Activated CD4-positive, alpha-beta T cell treated with anti-CD3 and anti-CD28 coated beads, Interleukin-2, Interleukin-6, amounts not matched to agents 100 ng/mL and 50 ng/mL, durations not matched to agents 16 hours and 8 hours (primary cell): ENCODE measurements at places on chromosomes 16 and 17.

DNA sequence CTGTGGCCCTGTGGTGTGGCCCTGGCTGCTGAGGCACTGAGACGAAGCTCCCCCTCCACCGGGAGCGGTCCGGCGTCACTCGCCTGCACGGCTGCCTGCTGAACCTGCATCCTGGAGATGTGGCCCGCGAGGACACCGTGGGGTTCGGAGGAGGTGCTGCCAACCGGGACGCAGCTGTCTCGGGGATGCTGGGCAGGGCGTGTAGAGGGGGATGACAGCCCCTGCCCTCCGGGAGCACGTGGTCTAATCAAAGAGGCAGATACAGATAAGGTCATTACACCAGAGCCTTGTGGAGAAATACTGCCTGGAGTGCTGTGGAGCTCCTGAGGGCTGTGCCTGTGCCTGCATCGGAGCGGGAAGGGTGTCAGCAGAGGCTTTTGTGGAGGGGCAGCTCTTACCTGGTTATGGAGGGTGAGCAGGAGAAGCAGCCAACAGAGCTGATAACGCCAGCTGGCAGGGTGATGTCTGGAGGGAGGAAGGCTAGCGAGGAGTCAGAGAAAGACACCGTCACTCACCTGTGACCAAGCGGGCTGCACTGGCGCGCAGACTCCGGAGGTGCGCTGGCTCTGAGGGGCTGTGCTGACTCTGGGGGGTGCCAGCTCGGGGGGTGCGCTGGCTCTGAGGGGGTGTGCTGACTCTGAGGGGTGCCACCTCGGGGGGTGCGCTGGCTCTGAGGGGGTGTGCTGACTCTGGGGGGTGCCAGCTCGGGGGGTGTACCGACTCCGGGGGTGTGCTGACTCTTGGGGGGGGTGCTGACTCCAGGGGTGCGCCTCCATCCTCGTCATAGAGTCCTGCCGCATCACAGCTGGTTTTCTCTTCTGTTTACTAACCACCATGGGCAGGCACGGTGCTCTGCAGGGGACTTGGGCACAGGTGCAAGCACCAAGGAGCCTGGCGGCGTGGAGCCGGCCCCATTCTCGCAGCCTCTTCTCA is 104.7 kb upstream of the CHMP6 start:
- DNase-seq: no peak

- DNase-seq: no peak
Observed at GRCh38 chr16:66899945-66900710, 18.6 kb downstream of the CDH16 start.

DNA sequence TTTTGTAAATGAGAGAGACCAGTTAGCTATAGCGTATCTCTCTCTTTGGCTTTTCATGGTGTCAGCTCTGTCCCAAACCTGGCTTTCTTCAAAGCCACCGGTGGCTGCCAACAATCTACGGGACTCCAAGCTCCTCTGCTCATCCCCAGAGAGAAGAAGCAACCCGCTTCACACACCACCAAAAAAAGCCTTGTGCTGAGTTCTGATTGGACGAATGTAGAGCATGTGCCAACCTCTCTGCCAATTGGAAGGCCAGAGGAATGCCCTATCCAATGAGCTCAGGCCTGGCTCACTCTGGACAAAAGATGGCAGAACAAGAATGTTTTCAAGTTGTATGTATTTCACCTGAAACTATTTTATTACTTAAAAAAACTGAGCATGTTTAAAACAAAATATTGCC is 202.4 kb downstream of the C16orf95 start:
- no peak for DNase-seq

DNA sequence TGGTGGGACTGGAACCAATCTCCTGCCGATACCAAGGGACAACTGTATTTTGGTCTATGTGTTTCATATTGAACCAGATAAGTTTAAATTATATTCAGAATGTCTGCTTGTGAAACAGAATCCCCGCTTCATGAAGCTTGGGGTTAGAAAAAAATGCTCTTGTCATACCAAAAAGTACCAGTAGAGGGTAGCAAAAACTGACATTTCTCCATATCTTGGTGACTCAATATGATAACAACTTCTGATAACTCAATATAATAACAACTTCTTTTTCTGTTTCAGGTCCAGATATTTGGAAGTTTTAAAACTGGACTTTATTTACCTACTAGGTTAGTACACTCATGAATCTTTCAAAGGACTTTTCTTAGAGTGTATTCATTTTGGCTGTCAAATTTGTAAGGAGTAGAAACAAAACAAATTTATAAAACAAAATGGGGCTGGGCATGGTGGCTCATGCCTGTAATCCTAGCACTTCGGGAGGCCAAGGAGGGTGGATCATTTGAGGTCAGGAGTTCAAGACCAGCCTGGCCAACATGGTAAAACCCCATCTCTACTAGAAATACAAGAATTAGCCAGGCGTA is 52.3 kb upstream of the ADCY7 start:
- DNase-seq: peak; percentile 69

- DNase-seq: no peak
Observed at GRCh38 chr17:5557990-5558389, 26.3 kb downstream of the NLRP1 start.

DNA sequence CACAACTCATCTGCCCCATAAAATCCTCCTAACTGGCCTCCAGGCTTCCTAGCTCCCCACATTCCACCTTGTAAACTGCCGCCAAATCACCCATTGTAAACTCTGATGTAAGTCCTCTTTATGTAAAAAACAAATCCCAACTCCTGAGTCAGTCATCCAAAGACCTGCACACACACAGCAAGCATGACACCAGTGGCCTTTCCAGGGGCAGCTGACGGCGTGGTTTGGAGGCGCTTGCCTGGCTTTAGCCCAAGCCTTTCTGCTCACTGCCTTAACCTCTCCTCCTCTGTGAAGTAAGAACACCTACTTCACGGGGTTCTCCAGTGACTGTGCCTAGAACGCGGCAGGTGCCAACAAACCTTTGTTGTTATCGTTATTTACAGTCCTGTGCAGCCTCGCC is 14.0 kb downstream of the UBE2O start:
- no peak for DNase-seq

GRCh38 chr17:19415806-19416775 is 5.1 kb downstream of the RNF112 start:
- DNase-seq: no peak

DNA sequence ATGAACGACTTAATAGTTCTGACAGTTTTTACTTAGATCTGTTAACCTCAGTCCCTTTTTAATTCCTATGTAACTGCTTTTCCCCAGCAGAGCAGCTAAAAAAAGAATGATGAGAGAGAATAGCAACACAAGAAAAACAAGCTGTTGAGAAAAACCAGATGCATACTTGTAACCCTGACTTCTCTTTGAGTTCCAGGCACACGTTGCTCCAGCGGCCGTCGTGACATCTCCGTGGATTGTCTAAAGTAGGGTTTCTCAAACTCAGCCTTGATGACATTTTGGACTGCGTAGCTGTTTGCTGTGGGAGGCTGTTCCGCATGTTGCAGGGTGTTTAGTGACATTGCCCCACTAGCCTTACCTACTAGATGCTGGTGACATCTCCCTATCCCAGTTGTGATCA is 324.0 kb downstream of the SNX29 start:
- DNase-seq: no peak

DNA sequence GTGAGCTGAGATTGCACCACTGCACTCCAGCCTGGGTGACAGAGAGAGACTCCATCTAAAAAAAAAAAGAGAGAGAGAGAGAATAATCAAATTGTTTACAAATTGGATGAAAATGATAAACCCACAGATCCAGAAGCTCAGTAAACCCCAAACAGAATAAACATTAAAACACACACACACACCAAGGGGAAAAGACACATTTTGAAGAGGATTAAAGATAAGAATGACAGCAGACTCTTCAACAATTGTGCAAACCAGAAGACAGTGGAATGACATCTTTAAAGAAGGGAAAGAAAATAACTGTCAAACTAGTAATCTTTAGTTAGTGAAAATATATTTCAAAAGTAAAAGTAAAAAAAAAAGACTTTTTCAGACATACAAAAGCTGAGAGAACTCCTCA is 64.4 kb upstream of the RPL38 start:
- DNase-seq: no peak

GRCh38 chr17:57269052-57269451 is 12.7 kb downstream of the MSI2 start:
- no peak for DNase-seq

GRCh38 chr17:13405807-13406206 is 195.9 kb downstream of the HS3ST3A1 start:
- DNase-seq: no peak

- no peak for DNase-seq
Observed at GRCh38 chr17:27530764-27531391, 74.6 kb downstream of the KSR1 start.

DNA sequence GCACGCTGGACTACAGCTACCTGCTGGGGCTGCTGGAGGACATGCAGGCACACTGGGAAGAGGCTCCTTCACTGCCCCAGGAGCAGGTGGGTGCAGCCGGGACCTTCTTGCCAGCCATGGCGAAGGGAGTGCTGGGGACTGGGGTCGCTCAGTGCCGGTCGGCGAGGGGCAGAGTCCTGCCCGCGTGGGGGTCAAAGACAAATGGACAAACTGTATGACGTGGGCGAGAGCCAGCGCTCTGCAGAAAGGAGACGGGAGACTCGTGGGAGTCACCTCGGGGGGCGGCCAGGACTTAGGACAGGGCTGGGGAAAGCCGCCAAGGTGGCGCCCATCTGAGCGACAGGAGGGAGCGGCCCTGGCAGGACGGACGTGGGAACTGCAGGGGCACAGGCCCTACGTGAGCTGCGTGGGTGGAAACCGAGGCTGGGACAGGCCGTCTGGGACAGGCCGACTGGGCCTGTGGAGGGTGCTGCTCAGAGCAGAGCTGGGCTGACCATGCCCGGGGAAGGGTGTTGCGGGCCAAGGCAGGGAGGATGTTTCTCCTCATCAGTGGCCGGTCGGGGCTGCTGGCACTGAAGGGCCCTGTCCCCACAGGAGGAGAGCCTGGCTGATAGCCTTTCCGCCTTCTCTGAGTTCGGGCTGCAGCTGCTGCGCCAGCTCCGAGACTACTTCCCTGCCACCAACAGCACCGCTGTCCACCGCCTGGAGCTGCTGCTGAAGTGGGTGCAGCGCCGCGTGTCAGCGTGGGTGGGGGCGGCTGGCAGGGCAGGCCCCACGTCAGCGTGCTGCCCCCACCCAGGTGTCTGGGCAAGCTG is 8.0 kb downstream of the TSR3 start:
- no peak for DNase-seq

GRCh38 chr16:80027007-80027965 is 426.7 kb upstream of the MAF start:
- peak; percentile 82 for DNase-seq

DNA sequence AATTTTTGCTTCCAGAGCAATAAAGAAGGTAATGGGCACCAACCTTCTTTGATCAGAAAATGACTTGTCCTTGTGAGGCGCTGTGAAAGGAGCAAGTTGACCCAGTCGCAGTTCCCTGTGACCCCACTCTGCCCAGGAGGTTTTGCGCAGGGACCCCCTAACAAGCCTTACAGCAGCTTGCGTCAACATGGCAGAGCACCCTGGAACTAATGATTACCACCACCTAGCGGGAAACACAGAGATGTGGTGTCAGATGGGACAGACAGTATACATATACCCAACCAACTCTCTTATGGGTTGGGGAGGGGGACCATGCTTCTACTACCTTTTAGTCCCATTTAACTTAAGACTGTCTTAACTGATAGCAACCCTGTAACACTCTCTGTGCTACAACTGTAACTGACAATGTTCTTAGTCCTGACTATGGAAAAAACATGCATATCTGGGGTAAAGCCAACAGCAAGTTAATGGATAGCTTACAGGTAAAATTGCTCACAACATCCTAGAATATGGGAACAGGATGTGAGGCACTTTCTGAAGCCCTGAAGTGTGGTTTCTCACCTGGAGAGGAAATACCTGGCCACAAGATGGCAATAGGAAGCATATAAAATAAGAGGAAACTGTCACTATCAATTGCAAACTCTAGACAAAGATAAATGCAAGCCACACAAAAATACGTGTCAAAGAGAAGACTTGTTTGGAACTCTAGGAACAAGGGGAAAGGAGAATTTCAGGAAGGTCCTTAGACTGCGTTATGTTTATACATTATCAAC is 3.0 kb downstream of the KARS1 start:
- DNase-seq: no peak

- peak; percentile 39 for DNase-seq
Observed at GRCh38 chr16:68236137-68236825, 354 bp upstream of the ESRP2 start.

- no peak for DNase-seq
Observed at GRCh38 chr17:82965371-82965770, 114.0 kb upstream of the METRNL start.

- DNase-seq: no peak
Observed at GRCh38 chr16:26981266-26981938, 85.3 kb upstream of the C16orf82 start.

GRCh38 chr17:57370037-57370581 is 113.8 kb downstream of the MSI2 start:
- no peak for DNase-seq

GRCh38 chr17:61928101-61928436 is 287 bp upstream of the INTS2 start:
- no peak for DNase-seq

- DNase-seq: no peak
Observed at GRCh38 chr16:9311303-9311954, 220.0 kb downstream of the HAPSTR1 start.

- no peak for DNase-seq
Observed at GRCh38 chr16:70702624-70703023, 16.8 kb upstream of the MTSS2 start.

DNA sequence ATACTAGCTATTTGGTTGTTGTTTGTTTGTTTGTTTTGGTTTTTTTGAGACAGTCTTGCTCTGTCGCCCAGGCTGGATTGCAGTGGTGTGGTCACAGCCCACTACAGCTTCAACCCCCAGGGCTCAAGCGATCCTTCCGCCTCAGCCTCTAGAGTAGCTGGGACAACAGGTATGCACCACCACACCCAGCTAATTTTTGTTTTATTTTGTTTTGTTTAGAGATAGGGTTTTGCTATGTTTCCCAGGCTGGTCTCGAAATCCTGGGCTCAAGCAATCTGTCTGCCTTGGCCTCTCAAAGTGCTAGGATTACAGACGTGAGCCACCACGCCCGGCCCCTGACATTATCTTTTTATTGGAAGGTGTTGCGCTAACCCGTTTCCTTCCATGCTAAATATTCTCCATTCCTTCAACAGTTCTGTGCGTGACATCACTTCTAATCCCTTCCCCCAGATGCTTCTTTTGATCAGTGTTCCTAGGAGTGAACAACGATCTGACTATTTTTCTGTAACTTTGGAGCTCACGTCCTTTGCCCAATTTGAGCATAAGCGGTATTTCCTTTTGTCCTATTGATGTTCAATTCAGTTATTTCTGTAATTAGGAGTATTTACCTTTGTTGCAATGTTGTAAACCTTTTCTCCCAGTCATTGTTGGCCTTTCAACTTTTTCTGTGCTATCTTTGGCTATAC is 30.2 kb upstream of the EMP2 start:
- DNase-seq: no peak

DNA sequence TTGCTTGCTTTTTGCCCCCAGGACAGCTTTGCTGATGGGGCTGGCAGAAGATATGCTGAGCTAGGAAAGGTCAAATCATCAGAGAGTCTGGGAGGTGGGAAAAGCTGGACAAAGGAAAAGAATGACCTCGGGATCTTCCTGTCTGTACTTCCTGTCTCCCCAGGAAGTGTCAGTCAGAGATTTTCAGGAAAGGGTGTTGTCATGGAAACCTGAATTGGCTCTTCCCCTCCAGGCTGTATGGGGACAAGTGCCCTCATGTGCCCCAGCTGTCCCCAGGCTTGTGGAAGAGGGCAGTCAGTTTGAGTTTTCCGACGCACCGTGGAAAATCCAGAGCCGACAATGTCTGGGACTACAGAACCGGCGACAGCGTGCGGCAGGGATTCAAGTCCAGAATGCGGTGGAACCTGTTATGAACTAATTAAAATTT is 122.7 kb upstream of the ZFHX3 start:
- DNase-seq: no peak

GRCh38 chr17:33169580-33170285 is 123.4 kb downstream of the ASIC2 start:
- DNase-seq: no peak

- no peak for DNase-seq
Observed at GRCh38 chr17:72465191-72466024, 344.6 kb downstream of the SOX9 start.
